ENCODE measurements at places on chromosomes 12 and 14.
A peak's percentile ranks its signal among the peaks of the same experiment; 100 is the strongest.

DNA sequence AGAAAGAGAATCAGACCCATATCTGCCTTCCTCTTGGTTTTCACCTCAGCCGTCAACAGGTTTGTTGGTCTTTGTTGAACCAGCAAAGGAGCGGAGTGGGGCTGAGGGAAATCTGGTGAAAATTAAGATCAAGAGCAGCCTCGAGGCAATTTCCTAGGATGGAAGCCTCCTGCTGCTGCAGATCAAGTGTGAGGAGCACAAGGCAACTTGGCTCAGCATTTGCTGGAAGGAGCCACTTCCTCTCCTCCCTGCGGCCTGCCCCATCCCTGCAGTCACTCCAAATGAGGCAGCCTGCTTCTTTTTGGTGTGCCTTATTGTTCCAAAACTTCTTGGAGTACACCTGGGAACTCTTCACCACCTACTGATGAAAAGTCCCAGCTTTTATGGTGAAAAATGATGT, 4.9 kb downstream of the TC2N start:
- no peak for ATAC-seq

- peak; percentile 64 for ATAC-seq
These were observed 150.3 kb downstream of the TGFB3 start for GRCh38 chr14:75831455-75831854.

DNA sequence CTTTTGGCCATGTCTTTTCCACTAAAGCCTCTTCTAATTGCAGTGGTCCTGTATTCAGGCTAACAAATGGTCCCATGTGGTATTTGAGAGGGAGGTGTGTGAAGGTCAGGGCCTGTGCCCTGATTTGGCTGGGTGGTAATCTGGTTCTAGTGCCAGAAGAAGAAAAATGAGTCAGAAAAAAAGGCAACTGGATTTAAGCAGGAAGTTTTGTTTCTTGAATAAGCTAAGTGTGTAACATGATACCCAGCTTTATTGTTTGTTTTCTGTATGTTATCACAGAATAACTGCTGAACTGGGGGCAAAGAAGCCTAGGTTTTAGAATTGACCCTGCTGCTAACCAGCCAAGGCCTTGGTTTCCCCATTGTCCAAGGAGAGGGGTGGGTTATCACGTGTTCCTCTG, 134.0 kb downstream of the ANO6 start:
- ATAC-seq = no peak

DNA sequence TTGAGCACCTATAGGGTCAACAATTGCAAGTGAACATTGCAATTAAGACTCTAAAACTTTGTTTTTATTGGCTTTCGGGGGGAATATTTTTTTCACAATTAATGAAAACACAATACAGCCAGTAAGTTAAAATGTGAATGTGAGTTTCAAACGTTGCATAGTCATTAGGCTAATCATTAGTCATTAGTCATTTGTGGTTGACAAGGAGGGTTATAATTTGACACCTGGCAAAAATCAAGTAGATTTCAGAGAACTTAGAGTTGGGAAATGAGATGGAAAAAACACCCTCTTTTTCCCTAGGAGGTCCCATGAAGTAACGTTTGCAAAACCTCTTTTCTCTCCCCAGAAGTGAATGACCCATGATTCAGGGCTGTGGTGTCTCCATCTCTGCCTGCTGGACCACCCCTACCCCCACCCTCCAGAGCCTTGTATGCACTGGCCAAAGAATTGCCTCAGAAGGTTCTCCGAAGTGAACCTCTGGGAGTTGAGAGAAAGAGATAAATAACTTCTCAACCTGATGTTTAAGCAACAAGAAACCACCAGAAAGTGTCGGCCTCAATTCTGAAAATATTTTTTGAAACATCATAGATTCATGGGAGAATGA, 196.3 kb downstream of the PAX9 start:
- no peak for ATAC-seq

DNA sequence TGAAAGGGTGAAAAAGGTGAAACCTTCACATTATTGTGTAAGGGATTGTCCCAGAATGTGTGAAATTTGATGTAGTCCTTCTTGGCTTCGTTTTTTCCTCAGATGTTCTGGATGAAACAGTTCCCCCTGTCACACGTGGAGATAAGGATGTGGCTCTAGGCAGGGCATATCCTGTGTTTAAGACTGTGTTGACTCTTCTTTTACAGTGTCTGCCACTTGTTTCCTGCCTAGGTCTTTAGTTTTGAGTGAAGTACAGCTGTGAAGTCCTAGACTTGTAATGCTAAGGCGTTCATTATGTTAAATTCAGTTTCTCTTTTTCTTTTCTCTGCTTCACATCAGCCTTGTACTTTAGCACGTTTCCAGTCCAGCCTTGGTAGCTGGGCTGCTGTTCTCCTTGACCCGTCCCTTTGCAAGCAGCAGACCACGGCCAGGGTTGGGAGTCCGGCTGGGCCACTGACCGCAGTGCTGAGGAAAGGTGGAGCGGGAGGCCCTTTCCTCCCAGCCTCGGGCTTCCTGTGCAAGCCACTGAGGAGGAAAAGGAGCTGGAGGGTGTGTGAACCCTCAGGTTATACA, 59.1 kb downstream of the RASSF3 start:
- peak; percentile 43 for ATAC-seq

DNA sequence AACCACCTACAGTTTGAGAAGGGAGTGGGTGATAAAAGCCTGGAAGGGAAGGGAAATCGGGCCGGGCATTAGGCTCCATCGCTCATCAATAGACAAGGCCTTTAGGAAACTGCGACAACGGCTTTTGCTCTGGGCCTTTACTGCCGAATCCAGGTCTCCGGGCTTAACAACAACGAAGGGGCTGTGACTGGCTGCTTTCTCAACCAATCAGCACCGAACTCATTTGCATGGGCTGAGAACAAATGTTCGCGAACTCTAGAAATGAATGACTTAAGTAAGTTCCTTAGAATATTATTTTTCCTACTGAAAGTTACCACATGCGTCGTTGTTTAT, 261 bp upstream of the RNU7-1 start:
- ATAC-seq = peak; percentile 42

- no peak for ATAC-seq
These were observed 203.4 kb upstream of the DDHD1 start for GRCh38 chr14:53356361-53357150.

- no peak for ATAC-seq
These were observed 1.5 kb upstream of the NRL start for GRCh38 chr14:24116128-24116814.

DNA sequence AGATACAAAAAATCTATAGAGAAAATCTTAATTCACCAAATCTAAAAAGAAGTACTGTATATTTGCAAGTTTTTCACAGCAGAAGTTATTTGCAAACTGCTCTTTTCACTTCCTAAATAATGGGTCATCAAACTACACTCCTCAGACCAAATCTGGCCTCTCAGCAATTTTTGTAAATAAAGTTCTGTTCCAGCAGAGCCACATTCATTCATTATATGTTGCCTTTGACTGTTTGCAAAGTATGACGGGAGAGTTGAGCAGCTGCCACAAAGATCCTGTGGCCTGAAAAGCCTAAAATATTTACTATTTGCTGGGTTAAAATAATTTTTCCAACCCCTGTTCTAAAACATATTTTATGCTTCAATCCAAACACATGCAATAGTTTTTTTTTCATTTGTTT, 1222.3 kb upstream of the SEL1L start:
- no peak for ATAC-seq

- no peak for ATAC-seq
These were observed 1.6 kb downstream of the LRRC43 start for GRCh38 chr12:122184517-122184916.

GRCh38 chr12:8491646-8492530, 21.4 kb upstream of the CLEC4D start:
- ATAC-seq = no peak

DNA sequence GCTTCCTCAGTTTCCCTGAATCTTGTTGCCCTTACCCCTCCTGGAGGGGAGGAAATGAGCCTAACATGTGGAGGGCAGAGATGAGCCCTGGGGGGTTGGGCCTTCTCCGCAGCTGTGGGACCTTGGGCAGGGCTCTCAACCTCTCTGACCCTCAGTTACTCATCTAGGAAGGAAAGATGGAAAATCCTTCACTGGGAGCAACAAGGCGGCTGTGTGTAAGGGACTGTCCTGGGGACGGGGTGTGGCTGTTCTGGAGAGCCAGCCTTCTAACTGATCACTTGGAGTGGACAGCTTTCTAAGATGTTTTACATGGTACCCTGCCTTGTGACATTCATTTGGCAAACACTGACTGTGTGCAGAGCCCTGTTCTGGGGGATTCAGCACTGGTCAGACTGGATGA, 14.7 kb downstream of the BEGAIN start:
- no peak for ATAC-seq

DNA sequence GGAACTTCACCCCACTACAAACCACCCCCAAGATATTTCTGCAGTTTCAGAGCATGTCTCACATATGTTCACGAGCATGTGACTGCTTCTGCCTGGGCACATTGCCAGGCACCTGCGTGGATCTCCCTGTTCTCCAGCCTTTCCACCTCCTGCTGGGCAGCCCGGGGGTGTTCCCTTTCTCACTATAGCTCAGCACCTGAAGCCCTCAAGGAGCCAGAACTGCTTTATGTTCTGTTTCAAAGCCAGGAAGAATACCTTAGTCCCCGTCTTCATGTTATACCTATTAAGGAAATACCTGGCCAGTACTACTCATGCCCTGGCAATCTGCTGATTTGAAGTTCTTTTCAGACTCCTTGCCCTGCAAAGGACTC, 4.2 kb upstream of the FGF6 start:
- peak; percentile 16 for ATAC-seq

DNA sequence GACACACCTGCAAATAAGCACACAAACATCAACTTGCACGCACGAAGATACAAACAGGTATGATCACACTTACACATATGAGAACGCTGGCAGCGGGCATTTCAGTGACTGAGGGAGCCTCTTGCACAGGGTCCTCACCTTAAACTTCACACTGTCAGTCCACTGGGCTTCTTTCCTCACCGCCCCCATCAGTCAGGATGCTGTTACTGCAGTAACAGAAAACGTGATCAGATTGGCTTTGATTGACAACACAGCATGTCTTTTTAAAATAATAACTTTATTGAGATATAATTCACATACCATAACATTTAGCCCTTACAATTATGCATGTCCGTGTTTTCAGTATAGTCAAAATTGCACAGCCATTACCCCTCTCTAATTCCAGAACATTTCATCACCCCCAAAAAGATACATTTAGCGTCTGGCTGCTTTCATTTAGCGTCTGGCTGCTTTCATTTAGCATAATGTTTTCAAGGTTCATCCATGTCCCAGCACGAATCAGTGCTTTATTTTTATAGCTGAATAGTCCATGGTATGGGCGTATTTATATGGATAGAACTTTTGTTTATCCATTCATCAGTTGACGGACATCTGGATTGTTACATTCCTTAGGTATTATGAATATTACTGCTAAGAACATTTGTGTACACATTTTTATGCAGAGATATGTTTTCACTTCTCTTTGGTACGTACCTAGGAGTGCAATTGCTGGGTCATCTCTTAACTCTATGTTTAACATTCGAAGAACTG, 8.4 kb downstream of the CCDC197 start:
- no peak for ATAC-seq

GRCh38 chr14:21185491-21185890, 29.6 kb upstream of the OR5AU1 start:
- no peak for ATAC-seq

- ATAC-seq = peak; percentile 90
These were observed 165.5 kb downstream of the SLC41A2 start for GRCh38 chr12:104792570-104792969.

DNA sequence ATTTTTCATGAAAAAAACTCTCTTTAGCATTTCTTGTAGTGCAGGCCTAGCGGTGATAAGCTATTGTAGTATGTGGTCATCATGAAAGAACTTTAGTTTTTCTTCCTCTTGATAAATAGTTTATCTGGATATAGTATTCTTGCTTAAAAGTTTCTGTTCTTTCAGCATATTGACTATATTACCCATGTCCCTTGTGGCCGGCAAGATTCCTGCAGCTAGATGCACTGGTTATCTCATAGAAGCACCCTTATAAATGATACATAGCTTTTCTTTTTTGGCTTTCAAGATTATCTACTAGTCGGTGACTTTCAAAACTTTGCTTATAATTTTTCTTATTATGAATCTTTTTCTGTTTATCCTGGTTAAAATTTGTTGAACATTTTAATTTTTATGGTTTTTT, 234.8 kb downstream of the ALG10 start:
- ATAC-seq = no peak

GRCh38 chr14:23306412-23307145, at the start of gene BCL2L2:
BCL2L2 (plus strand) TSS chr14:23306833; CDS start chr14:23307768, 935 bp downstream.
- peak; percentile 72 for ATAC-seq

DNA sequence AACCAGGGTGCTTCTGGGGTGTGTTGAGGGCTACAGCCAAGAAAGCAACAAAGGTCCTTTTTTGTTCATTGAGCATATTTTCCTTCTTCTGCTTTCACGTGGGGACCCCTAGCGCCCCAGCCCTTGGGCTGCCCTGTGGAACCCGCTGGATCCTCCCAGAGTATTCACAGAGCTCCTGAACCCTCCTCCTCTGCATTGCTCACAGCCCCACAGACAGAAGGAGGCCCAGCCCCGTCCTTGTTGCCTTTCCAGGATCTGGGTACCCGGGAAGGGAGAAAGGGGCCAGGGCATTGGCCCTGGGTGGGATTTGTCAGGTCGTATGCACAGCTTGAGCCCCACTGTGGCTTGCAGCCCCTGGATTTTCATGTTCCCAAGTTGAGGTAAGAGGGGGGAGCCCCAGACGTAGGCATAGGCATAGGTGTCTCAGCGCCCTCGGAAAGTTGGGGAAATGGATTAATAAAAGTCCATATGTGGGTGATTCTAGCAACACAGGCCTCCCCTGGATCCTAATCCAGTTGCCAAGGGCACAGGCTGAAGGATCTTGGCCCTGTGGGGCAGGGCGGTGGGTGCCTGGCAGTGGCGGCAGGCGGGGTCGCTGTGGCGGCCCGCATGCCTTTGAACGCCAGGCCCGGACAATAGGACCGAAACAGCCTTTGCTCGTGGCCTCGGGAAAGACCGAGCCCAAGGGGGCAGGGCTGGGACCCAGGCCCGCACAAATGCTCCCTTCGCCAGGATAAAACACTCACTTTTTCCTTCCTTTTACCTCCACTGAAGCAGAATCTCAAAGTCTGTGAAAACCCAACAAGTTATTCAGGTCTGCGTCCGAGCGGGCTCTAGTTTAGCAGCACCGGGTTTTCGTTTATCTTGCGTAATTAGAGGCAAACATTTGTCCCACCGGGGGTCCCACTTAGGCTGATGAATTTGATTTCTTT, 3.0 kb upstream of the HOXC10 start:
- ATAC-seq = no peak

DNA sequence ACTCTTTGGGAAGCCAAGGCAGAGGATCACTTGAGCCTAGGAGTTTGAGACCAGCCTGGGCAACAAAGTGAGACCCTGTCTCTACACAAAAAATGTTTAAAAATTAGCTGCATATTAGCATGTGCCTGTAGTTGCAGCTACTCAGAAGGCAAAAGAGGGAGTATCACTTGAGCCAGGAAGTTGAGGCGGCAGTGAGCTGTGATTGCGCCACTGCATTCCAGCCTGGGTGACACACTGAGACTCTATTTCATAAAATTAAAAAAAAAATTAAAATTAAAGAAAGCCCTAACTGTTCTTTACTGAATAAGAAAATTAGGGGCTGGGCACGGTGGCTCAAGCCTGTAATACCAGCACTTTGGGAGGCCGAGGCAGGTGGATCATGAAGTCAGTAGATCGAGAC, 27.0 kb downstream of the SENP1 start:
- ATAC-seq = no peak

All from esophagus mucosa (tissue), 1 donor.